ENCODE measurements at places on chromosomes 11 and 22.

GRCh38 chr11:94127638-94128037 is 1.0 kb upstream of the PANX1 start:
- DNase-seq, result no peak

- no peak for DNase-seq
Observed at GRCh38 chr11:72012897-72013721, 14.4 kb downstream of the IL18BP start.

DNA sequence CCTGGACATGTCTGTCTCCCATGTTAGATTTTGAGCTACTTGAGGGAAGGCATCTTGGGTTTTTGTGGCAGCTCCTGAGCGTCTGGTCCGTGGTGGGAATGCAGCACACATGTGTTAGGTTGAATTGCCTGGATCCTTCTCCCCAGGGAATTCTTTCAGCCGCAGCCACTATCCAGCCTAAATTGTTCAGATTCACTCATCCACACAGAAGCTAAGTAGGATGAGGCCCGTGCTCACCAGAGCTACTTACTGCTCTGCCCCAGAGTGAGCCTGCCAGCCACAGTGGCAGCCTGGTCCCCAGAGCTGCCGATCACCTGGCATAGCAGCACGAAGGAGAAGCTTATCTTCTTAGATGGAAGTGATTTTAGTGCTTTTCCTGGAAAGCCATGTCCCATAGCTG is 34.4 kb upstream of the SORL1-AS1 start:
- DNase-seq, result no peak

DNA sequence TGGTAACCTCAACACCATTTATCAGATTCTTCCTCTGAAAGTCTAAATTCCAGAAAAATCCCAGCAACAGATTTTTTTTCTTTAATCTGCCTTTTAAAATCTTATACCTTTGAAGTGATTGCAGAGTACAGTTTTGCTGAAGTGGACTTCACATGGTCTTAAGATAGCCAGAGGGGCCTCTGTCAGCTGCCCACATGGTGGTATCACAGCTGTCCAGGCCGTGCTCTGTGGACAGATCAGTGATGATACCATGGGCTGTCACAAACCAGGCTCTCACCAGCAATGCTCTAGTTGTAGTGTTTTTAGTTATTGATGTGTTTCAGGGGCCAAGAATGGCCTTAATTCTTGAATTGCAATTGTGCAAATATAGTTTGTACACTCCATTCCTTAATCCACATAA is 44.0 kb downstream of the PARVA start:
- no peak for DNase-seq

GRCh38 chr11:130947481-130947880 is 31.2 kb upstream of the SNX19 start:
- DNase-seq, result no peak
